ENCODE measurements at places on chromosomes 12 and 14.

GRCh38 chr12:43805149-43805859, 813 bp downstream of the TWF1 start:
- DNase-seq = no peak

DNA sequence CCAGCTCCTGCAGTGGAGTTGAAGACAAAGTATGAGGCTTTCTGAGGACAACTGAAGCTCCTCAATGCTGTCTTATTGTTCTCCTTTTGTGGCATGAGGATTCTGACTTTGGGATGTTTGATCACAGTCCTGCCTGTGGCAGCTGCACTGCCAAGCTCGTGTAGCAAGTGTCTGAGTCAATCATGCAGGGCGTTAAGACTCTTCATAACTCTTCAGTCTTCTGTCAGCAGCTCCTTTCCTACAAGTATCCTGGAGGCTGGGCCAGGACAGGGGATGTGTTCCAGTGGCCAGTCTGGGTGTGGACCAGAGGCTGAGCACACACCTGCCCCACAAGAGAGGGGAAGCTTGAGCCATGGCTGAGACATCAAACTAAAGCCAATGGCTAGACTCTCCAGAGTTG, 94.3 kb downstream of the PELI2 start:
- no peak for DNase-seq

DNA sequence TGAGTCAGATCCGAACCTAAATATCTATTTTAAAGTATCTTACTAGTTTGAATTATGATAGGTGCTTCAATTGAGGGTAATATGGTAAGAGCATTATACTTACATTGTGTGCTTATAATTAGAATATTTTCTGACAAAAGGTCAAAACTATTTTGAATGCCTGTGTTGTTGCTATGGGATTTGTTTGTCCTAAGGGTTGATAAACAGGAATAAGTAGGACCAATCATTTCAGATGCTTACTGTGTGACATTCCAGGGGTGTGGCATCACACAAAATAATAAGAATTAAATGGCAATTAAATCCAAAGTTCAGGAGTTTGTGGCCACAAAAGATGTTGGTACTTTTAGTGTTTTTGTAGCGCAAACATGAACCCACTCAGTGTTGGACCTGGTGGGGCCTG, 256.2 kb upstream of the DDHD1 start:
- DNase-seq = peak; percentile 24

GRCh38 chr12:47822401-47822800, 2.7 kb upstream of the HDAC7 start:
- no peak for DNase-seq

DNA sequence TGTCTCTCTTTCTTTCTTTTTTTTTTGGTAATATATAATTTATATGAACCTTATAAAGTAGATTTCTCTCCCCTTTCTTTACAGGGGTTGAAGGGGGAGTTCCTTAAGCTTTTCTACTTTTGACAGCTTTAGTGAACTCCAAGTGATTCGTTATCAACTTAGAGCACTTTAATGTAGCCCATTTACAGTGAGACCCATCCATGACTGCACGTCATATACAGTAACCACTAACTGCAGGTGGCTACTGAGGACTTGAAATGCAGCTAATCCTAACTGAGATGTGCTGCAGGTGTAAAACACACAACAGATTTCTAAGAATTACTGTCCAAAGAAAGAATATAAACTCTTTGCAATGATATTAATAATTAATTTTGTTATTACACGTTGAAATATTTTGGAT, 582 bp downstream of the LRRIQ1 start:
- DNase-seq = peak; percentile 1

- no peak for DNase-seq
Observed at GRCh38 chr12:26554332-26554731, 278.7 kb downstream of the ITPR2 start.

DNA sequence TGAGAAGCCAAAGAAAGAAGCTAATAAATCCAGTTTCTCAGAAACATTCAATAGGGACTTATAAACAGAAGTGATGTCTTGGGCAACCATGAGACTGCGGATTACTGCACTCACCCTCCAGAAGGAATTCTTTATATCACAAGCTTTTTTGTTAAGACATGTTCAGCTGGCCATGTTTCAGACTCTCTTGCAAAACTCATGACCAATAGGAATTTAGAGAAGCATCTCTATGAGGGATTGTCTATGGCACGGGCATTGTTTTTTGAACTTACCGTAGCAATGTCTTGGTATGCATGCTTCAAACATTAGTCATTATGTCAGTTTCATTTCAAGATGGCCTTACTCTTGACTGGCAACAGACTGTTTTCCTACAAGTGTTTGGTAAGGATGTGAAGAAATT, 15.5 kb upstream of the ZNF268 start:
- no peak for DNase-seq

DNA sequence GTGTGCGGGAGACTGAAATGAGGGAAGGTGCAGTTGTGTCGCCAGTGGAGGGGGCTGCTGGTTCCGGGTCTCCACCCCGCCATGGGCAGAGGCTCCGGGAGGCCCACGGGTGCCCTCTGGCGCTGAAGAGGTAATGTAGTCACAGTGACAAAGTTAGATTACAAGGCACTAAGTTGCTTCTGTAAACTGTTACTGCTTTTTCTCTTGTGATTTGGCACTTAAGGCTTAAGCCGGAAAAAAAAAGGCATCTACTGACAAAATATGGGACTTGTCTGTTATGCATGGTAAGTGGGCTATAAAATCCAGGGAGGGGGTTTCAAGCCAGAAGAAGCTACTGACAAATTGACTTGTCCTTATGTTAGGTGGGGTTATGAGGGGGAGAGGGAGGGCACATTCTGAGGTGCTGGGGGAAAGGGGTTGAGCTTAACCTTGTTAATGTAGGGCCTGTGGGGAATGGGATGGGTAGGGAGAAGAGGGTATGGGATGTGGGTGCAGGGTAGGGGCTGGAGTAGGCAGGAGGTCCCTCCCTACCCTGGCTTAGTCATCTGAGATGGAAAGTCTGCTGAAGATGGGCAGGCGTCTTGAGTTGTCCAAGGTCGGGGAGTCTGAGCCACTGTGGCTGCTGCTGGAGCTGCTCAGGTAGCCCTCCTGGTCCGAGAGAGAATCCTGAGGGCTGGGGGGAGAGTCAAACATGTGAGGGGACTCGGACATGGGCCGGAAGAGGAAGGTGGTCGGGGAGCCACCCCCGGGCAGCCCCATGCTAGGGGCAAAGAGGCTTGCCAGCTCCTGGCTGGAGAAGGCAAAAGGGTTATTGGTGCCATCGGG, 3.7 kb downstream of the ZFP36L1 start:
- DNase-seq = peak; percentile 52

DNA sequence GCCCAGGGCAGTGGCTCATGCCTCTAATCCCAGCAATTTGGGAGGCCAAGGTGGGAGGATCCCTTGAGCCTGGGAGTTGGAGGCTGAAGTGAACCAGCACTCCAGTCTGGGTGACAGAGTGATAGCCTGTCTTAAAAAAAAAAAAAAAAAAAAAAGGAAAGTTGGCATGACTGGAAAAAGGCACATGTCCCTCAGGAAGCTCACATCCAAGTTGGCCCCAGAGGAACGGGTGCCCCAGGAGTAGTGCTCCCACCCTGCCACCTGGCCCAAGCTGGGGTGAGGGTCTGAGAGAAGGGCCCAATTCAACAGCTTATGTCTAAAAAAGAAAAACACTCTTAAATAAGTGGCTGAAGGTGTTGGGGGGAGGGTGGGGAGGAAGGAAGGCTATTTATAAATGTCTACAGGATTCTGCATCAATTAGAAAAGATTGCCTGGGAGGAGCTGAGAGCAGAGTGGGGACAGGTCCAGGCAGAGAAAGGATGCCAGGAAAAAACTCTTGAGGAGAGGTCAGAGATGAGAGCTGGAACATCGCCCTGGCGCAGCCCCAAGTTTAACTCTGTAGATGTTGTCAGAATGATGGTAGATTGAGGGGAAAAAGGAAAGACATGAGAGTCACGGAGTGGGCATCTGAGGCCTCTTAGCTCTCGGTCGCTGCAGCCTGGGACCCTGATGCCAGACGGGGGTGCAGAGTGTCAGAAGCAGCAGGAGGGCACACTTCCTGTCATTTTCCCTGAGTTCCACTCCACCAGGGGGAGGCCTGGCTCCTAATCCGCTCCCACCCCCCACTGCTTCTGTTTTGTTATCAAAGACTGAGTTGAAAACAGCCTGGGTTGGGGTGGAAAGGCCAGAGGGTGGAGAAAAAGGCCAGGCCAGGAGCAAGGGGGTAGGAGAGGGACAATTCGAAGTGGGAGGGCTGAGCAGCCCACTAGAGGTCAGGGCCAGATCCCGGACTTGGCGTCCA, 7.3 kb downstream of the SPRYD3 start:
- DNase-seq = peak; percentile 49

- DNase-seq = no peak
Observed at GRCh38 chr14:95667249-95667693, 19.0 kb upstream of the TCL1B start.

- no peak for DNase-seq
Observed at GRCh38 chr12:124477107-124477915, 90.1 kb downstream of the NCOR2 start.

- no peak for DNase-seq
Observed at GRCh38 chr12:130715998-130716968, at the start of gene RIMBP2. Gene RIMBP2 (minus strand): TSS chr12:130716299. CDS start chr12:130479013, 237,286 bp downstream.

DNA sequence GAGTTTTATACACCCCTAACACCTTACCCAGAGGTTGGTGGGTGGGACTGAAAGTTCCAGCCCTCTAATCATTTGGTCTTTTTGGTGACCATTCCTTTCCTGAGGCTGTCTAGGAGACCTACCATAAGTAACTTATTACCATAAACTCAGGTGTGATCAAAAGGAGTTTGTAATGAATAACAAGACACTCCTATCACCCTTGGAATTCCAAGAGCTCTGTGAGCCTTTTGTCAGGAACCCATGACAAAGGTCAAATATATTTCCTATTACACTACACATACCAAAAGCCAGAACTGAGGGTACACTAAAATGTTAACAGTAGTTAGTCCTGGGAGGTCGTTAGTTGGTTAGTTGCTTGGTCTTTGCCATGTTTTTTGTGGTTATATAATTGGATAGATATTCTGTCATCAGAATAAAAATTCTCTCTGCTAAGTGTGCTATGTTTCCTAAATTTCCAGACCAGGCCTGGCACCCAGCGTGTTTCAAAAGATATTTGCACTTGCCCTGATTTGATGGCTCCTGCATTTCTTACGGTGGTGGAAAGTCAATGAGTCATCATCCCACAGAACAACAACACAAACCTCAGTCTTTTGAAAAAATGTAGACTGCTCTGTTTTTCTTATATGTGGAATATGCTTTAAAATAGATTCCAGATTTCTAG, 27.0 kb upstream of the AKAP5 start:
- peak; percentile 89 for DNase-seq

- DNase-seq = peak; percentile 52
Observed at GRCh38 chr12:11581179-11581755, 68.2 kb upstream of the ETV6 start.

- peak; percentile 78 for DNase-seq
Observed at GRCh38 chr12:88471331-88472045, 108.8 kb downstream of the KITLG start.

DNA sequence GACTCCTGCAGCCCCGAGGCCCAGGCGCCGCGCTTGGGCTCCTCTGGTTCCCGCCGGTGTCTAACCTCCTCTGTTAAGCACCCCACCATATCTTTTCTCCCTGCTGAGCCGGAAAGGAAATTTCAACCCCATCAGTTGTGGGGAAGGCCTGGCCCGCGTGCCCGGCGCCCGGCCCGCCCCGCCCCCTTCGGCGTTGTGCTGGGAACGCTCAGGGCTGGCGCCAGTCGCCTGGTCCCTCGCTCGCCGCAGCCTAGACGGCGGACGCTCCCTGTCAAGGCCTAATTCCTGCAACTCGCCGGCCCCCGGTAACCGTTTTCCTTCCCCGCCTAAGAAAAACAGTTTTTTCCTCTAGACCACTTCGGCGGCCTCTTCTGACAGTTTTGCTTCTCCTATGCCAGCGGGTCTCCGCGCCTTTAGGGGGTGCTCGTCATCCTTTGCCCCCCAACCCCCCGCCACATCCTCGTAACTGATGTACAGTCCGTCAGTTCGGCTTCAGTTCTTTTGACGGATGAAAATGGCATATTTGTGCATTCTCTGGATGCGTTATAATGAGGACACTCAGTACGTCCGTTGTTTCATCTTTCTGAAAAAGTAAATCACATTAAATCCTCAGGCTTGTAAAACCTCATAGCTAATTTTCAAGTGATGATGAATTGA, 506 bp upstream of the NAP1L1 start:
- DNase-seq = peak; percentile 78

DNA sequence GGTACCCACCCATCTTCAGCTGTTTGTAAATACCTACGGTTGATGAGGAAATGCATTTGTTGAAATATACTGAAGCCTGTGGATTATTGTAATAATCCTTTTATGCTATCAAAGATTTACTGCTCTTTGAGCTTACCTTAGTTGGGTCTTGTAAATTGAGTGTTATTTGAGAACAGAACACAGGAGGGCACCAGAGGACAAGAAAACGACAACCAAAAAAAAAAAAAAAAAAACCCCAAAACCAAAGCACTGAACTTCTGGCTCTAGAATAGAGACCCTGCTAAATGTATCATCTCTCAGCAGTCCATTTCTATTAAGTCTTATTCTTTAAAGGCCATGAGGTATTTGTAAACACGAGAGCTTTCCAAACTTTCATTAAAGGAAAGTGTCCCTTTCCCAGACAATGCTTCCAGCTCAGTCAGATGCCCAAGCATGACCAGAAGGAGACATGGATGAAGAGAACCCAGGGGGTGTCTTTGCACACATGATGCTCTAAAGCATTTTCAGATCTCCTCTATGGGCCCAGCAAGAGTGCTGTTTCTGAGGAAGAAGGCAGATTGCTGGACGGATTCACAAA, 763.9 kb downstream of the NRXN3 start:
- peak; percentile 14 for DNase-seq

DNA sequence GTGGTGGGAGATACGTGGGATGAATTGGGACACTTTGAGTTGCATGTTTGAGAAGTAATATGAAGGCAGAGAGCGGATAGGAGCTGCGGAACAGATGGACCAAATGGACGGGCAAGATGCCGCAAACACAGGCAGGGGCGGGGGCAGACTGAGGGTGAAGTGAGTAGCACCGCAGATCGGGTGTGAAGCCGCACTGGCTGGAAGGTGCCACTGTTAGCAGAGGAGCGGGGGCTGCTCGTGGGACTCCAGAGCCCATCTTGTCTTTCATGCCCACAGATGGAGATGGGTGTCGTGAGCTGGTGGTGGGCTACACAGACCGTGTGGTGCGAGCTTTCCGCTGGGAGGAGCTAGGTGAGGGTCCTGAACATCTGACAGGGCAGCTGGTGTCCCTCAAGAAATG, 7.3 kb downstream of the ITFG2 start:
- DNase-seq = no peak

GRCh38 chr14:72812292-72812851, 81.5 kb downstream of the DPF3 start:
- no peak for DNase-seq

GRCh38 chr14:61736751-61737150, 25.5 kb upstream of the SNAPC1 start:
- DNase-seq = no peak

DNA sequence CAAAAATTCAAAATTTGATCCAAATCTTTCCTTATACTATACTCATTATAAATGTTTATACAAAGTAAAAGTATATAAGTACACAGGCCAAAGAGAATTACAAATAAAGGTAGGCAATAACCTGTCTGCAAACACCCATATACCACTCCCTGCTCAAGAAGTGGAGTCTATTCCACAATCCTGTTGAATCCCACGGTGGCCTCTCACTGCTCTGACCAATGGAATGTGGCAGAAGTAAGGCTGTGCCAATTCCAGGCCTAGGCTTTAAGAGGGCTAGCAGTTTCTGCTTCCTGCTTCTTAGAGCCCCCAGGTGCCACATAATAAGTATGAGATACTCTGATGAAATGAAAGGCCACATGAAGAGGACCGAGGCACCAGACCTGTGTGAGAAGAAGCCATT, 79.8 kb upstream of the CFL2 start:
- DNase-seq = peak; percentile 3

Measured in AG08395 (cell line).